ENCODE measurements at places on chromosomes 2 and 18.

DNA sequence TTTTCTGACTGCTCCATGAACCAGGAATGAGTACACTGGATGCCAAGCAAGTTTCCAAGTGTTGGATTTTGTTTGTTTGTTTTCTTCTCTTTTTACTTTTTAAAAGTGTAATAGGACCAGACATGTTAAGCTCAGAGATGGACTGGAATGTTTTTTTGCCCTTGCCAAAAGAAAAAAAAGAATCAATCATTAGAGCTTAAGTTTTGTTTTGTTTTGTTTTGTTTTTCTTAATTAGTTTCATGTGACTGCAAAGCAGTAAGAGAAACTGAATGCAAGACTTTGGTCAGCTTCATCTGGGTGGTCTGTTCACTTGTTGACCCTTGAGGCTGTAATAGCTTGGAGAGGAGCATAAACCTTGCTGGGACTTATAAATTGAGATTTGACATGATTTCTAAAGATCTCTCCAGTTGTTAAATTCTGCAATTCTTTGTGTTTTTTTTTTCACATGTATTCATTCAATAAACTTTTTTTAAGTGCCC lies 42.4 kb upstream of the SLC1A4 start:
- no peak for DNase-seq

- no peak for DNase-seq
Measured at GRCh38 chr2:1482253-1482675, 69.0 kb downstream of the TPO start.

DNA sequence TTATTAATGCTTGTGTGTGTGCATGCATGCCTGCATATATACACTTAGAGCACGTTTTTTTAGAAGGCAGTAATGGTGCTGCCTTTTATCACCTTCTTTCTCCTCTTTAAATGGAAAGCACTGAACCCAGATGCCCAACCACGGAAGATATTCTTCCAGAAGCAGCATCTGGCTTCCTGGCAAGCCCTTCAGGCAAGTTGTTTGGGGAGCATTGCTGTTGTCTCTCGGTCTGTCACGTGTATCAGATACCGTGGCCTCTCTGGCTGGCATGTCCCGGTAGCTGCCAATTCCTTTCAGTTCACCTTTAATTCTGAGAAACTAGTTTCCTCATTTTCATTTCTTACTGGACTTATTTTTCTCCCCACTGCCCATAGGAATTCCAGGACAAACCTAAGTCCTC lies 587.8 kb downstream of the ARHGAP15 start:
- peak; percentile 3 for DNase-seq

- no peak for DNase-seq
Measured at GRCh38 chr2:35168351-35168750, 1187.2 kb upstream of the CRIM1 start.

- DNase-seq: peak; percentile 58
Measured at GRCh38 chr2:144509001-144509878, 10.7 kb downstream of the ZEB2 start.

DNA sequence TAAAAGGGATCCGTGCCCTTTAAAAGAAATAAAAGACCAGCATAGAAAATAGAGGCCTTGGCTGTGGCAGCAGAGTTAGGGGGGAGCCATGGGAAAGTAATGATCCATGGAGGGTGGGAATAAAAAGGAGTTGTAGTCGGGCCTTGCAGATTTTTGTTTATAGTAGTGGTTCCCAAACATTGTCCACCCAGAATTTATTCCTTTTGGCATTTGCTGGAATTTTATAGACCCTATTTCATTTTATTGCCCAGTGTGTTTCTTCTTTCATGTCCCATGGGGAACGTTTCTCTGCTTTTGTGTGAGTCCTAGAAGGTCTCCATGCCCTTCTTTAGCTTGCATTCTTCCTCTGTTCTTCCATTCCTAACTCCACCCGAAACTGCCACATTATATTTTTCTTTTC lies 222.2 kb downstream of the LTBP1 start:
- DNase-seq: no peak

GRCh38 chr2:208415255-208415654 lies 8.7 kb downstream of the PTH2R start:
- DNase-seq: no peak

DNA sequence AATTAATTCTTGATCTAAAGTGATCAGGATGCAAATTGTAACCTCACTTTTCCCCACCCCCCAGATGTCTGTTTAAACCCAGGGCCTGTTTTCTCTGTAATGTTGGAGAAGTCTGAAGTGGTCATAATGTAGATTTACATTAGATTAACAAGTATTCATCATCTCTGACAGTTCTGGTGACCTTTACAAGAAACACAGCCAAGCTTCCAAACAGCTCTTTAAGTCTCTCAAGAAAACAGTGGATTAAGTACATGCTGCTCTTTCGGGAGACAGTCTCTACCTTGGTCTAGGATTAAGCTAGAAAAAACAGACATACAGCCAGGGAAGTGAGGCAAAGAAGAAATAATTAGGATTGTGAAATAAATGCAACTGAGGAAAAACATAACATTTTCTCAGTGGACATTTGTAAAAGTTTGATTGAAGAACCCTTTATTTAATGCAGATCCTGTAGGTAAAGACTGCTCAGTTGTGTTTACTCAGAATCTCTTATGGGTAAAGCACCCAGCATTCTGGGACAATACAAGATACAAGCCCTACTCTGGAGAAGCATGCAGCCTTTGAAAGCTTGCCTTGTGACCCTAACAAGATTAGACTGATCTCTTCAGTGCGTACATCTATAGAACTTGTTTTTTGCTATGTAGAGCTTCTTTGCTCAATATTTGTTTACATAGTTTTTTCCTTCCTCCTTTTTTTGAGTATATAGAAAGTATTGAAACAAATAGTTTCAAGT lies 203.9 kb downstream of the PHLPP1 start:
- DNase-seq: peak; percentile 54

- DNase-seq: no peak
Measured at GRCh38 chr2:120550893-120551446, 184.7 kb upstream of the GLI2 start.

- no peak for DNase-seq
Measured at GRCh38 chr2:165766326-165766927, 27.6 kb downstream of the GALNT3 start.

DNA sequence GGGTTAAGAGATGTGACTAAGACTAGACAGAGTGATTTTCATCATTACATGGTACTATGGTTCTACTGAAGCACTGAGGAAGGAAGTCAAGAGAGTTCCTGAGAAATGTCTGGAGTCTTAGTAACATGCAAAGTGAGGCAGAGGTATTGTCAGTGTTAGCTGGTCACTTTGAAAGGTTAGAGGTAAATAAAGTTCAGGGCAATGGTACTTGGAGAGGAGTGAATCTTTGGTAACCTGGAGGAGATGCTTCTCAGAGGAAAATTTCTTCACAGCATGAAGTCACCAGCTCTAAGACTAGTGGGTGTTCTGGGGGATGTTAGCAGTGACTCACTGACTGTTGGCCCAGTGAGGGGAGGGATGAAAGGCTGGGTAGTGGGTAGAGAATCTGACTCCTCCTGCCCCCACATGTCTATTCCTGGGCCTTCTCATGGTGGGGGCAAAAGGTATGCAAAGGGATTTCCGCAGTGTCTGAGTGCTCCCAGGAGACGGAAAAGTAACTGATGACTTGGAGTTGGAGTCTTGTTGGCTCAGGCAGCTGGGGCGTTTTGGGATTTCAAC lies 23.3 kb upstream of the IL1RN start:
- no peak for DNase-seq

GRCh38 chr2:215796140-215796855 lies 217.1 kb downstream of the MREG start:
- no peak for DNase-seq

DNA sequence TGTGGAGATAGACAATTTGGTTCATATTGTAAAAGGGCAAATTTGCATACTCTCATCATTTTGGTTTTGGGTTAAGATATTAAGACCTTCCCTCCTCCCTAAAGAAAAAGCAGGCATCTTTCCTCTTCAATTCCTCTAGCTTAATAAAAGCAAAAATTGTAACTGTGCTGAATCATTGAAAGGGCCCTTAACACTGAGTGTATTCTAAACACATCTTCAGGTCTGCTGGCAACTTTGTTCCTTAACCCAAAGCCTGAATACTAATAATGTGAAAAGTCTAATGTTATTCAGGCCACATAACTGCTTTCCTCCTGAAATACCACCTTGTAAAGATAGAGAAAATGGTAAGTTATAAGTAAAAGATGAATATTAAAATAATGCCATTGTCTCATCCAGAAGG lies 1200.5 kb upstream of the FAM98A start:
- peak; percentile 17 for DNase-seq

GRCh38 chr2:120052597-120052996 lies 39.7 kb downstream of the EPB41L5 start:
- DNase-seq: no peak

DNA sequence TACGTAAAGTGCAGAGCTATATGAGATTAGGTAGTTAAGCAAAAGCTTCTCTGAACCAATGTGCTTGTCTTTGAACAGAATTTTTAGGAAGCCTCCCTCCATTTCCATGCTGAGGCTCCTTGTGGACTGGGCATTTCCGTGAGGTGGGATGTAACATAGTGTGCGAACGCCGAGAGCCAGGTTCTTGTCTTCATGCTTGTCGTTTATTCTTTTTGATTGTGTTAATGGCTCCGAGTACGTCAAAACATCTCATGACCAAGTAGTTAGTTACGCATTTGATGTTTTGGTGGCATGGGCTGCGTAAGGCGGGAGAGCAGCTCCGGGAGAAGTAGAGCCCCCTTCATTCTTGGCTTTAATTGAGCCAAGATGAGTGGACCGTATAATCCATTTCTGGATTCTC lies 32.9 kb downstream of the DGKD start:
- DNase-seq: peak; percentile 24

DNA sequence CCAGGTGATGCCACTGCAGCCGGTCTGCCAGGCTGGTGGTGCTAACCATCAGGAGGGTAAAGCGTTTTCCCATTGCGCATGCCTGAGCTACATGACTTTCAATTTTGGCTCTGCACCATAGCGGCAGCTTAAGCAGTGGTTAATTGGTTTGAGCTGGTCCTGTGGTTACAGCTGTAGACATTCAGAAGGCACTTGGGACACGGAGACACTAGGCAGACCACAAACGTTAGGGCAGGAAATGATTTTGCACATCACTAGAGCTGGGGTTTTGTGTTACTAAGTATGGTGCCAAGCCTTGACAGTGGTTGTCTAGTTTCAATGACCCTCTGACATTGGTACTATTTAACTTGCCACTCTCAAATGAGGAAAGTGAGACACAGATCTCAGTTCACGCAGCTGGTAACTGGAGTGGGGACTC lies 28.9 kb upstream of the CNOT11 start:
- no peak for DNase-seq

GRCh38 chr2:134599236-134599635 lies 119.6 kb downstream of the TMEM163 start:
- no peak for DNase-seq

GRCh38 chr18:79317703-79318102 lies 78.0 kb upstream of the NFATC1 start:
- DNase-seq: no peak

- peak; percentile 20 for DNase-seq
Measured at GRCh38 chr2:235498541-235498940, 4.7 kb downstream of the AGAP1 start.

DNA sequence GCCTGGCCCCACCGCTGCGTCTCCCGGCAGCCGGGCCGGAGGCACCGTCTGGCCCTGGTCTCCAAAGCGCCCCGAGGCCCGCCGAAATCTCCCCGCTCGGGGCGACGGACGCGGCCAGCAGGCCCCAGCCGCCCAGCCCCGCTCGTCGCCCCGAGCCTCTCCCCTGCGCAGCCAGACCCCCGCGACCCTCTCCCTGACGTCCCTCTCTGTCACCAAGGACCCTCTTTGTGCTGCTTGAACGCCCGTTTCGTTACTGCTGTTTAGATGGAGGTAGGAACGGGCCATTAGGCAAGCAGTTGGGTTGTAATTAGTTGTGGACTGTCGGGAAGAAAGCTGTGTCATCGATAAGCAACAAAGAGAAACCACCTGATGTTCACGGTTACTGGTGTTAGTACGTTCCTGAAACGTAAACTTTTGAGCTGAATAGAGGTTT lies 686 bp downstream of the UBXN4 start:
- peak; percentile 38 for DNase-seq

GRCh38 chr2:154193246-154193645 lies 321.5 kb downstream of the GALNT13 start:
- no peak for DNase-seq

- DNase-seq: no peak
Measured at GRCh38 chr18:9739516-9739915, 31.4 kb downstream of the RAB31 start.

- DNase-seq: no peak
Measured at GRCh38 chr18:32815881-32816280, 43.1 kb upstream of the KLHL14 start.

- no peak for DNase-seq
Measured at GRCh38 chr2:61173116-61173515, 11.1 kb downstream of the C2orf74 start.

DNA sequence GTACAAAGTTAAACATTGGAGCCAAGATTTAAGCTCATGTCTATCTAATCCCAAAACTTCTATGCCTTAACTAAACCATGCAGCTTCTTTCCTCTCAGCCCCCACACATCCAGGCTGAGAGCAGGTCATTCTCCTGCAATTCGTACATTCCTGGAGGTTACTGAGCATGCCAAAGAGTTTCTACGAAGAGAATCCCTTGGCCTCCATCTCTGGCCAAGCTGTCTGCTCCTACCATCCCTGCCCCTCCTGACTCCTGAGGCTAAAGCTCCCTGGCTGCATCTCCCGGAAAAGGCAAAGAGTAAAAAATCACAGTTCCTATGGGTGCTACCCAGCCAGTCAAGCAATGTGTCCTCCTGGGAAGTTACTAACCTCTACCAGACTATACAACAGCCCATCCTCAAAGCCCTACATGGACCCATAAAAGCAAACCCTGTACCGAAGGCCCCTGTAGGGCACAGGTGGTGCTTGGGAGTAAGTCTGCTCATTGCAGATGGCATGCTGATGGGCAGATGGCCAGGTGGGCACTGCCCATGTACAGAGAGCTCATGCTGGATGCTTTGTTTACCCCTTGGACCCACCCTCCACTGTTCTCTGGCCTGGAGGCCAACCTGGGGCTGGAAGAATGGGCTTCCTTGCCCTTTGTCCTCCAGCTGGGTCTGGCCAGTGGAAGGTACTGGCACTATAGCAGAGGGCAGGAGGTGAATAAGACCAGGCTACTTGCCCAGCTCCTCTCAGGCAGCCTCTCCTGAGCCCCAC lies 99.5 kb downstream of the TTC32 start:
- no peak for DNase-seq

DNA sequence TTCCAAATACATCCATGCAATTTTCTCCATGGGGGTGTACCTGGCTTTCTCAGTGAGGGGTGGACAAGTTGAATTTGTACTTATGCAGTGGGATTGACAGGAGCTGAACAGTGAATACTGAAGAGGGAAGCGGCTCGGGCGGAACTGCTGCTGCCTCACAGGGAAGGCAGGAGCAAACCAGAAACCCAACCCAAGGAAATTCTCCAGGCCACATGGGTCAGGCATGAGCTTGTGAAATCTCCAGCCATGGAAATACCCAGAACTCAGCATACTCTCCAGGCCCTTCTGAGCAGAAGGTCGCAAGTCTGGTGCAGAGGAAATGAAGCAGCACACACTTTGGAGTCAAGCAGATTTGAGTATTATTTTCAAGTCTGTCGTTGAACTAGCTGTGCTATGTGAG lies 26.5 kb upstream of the INO80C start:
- peak; percentile 37 for DNase-seq

- no peak for DNase-seq
Measured at GRCh38 chr2:118535171-118535817, 312.2 kb downstream of the EN1 start.

Measured in globus pallidus (tissue), 1 donor.